ENCODE measurements at places on chromosomes 7 and 10.
A peak's percentile ranks its signal among the peaks of the same experiment; 100 is the strongest.

GRCh38 chr10:3486346-3487065, 298.5 kb downstream of the KLF6 start:
- DNase-seq = peak; percentile 64

- DNase-seq = peak; percentile 68
Measured at GRCh38 chr7:30412782-30413504, 65.6 kb downstream of the NOD1 start.

GRCh38 chr7:26071622-26072456, 80.2 kb upstream of the NFE2L3 start:
- no peak for DNase-seq

- peak; percentile 20 for DNase-seq
Measured at GRCh38 chr7:36303202-36304098, 86.2 kb upstream of the ANLN start.

DNA sequence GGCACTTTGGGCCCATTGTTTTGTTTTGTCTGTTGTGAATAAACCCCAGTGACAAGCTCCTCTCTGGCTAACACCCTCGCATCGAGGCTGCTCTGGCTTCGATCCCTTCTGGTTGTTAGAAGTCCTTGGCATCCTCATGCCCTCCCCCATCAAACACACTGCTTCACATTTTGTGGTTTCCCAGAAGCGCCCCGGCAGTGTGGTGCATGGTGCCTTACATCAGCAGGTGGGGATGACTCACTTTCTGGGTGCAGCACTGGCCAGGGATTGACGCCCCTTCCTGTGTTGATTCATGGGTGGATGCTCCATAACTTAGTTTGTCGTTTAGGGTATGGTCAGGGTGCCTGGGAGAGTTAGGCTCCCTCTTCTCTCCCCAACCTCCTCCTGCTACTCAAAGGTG, 51.4 kb downstream of the PLPP4 start:
- peak; percentile 88 for DNase-seq

GRCh38 chr7:52269669-52270068, 765.8 kb upstream of the POM121L12 start:
- DNase-seq = no peak

- no peak for DNase-seq
Measured at GRCh38 chr7:2499719-2500430, 19.7 kb upstream of the LFNG start.
